NCI-H2171 (cell line): ENCODE measurements at places on chromosomes 2 and 18.

DNA sequence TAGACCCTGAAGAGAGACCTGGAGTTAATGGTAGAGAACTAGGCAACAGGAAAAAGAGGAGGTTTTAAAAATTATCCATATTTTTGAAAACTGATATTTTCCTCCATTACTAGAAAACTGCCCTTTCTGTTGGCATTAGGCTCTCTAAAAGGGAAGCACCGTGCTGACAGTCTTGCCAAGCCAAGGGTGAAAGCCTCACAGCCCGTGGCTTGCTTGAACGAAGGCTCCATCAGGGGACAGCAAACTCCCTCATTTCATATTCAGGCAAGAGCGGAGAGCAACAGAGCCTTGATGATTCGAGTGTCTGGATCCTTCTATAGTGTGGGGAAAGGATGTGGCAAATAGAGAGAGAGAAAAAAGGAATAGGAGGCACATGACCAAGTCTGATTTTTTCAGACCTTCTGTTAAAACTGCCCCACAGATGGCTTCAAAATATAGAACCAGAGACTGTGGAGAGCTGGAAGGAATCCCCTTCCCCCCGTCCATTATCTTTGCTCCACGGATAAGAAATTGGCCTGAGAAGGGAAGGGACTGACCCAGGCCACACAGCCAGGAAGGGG, 67.0 kb downstream of the CACNB4 start:
- DNase-seq = no peak

GRCh38 chr2:14903709-14904374, 271.3 kb downstream of the LRATD1 start:
- DNase-seq = no peak

DNA sequence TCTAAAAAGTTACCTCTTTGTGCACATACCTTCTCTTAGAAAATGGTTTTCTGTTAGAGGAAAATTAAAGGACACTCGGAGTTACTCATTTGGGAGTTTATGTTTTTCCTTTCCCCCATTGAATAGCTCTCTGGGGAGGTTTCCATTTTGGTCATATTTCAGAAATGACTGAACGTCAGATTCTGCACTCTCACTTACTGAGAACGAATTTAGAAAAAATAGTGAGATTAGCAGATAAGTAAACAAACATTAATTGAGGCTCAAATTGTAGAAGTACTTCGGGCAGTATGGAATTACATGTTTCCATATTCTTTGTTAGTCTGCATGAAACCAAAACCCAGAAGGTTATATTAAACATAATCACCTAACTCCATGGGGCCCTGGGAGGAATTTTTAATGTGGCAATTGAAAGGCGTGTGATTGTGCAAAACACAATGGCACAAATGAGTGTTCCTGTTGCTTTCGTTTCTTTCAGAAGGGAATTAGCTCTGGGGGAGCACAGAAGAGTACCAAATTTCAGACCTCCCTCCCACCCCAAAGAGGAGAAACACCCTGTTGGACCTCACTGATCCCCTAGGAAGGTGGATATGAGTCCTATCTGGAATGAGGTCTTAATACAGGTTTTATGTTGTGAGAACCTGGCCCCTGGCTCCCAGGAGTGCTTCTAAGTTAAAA, 212.3 kb downstream of the BCL2 start:
- no peak for DNase-seq

- DNase-seq = no peak
Measured at GRCh38 chr2:240425697-240426096, 9.8 kb upstream of the GPC1 start.

DNA sequence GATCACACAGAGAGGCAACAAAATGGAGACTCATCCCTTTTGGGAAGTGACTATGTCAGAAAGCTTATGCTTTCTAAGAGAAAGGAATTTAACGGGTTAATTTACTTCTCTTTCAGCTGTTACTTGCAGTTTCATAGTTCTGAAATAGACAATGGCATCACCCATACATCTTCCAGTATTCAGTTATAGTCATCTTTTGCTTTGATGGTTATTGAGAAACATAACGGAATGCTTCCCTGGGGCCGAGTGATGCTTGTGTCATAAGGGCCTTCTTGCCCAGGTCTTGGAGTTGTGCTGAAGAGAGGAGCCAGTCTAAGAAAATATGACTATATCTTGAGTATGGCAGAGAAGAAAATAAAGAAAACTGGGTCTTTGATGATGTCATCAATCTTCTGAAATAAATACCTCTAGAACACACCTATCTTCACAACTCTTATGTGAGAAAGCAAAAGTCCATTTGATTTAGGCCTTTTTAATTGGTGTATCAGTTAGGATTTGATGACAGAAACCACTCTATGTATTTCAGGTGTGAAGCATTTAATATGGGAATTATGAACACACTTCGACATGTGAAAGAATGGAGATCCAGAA, 328.2 kb downstream of the LRRTM4 start:
- DNase-seq = no peak

- no peak for DNase-seq
Measured at GRCh38 chr2:175648577-175649063, 353.4 kb downstream of the LNPK start.

GRCh38 chr2:106078096-106078495, 116.0 kb downstream of the UXS1 start:
- no peak for DNase-seq

DNA sequence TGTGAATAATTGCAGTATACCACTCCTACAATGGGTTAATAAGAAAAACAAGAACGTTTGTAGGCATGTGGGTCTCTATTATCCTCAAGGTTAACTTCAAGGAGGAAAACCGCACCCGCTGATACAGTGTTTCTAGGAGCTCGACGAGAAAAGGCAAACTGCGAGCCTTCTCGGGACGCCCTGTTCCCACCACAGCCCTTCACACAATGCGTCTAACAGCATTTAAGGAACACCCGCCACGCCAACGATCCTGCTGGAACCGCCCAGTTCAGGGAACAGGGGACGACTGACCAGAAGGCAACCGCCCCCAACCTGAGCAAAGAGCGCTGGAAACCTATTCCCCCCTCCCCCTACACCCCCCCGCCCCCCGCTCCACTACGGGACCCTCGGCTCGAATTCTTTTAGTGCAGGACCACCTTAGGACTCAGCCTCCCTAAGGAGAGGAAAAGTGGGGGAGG, 710 bp upstream of the TMSB10 start:
- no peak for DNase-seq

GRCh38 chr18:77658299-77658662, 408.6 kb downstream of the GALR1 start:
- no peak for DNase-seq

DNA sequence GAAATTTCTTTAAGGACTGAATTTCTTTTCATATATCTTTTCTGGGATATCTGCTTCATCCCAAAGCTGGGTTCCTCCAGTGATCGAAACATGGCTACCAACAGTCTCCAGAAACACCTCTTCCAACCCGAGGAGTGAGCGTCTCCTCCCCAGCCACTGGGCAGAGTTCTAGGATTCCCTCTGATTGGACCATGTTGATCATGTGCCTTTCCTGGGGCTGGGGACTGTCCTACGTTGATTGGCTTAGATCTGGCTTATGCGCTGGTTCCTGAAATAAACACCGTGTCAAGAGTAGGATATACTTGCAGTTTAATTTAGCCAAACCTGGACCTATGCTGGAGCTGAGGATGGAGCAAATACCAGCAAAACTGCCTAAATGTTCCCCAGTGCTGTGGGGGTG, 55.5 kb upstream of the SLC16A14 start:
- DNase-seq = no peak

- DNase-seq = no peak
Measured at GRCh38 chr2:156505696-156506095, 69.5 kb downstream of the GPD2 start.

DNA sequence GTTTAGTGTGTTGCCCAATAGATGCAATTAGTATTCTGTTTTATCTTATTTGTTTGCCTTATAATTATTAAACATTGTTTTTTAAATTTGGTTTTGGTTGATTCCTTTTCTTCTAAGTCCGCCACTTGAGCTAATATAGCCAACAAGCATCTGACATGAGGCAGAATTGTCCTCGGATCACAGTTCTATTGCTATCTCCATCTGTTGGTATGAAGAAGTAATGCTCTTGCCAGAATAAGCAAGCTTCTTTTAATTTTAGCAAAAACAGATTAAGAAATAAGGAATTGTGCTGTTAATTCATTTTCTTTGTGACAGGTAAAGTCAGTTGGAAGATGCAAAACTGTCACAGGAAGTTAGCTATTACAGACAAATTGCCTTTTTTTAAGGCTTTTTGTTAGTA, 54.3 kb downstream of the R3HDM1 start:
- DNase-seq = no peak

DNA sequence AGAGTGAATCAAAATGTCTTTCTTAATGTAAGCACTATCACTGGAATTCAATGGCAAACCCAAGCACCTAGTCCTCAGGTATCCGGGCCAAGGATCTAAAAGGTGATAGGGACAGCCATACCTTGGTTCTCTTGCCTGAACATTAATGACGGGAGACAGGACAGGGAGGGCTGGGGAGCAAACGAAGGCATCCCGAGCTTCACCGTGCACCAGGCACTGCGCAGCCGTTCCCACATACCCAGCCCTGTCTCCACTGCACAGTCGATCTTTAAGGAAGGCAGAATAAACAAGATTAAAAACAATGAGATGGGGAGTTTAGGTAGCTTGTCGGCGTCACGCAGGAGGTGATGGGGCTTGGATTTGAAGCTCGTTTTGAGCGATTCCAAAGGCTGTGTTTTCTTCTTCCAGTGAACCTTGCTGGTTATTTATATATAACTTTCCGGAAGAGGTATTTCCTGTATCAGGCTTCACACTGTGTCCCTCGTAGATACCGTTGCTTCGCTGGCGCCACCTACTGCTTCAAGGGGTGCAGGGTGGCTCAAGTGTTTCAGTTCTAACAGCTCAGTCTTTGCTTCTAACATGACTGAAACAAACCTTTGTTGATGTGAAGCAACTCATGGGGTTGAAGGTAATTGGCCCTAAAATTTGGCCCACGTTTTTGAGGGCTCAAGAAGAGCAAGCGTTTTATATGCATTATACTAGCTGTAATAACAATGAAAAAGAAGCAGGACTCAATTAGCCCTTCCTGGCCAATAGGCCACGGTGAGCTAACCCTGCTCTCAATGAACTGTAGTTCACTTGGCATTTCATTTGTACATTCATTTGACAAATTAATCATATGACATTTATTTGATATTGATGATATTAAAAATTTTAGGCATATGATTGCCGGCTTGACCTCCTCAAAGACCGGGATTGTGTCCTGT, 77.4 kb downstream of the DCDC2C start:
- peak; percentile 9 for DNase-seq

- DNase-seq = no peak
Measured at GRCh38 chr18:73758446-73758845, 389.2 kb downstream of the FBXO15 start.

DNA sequence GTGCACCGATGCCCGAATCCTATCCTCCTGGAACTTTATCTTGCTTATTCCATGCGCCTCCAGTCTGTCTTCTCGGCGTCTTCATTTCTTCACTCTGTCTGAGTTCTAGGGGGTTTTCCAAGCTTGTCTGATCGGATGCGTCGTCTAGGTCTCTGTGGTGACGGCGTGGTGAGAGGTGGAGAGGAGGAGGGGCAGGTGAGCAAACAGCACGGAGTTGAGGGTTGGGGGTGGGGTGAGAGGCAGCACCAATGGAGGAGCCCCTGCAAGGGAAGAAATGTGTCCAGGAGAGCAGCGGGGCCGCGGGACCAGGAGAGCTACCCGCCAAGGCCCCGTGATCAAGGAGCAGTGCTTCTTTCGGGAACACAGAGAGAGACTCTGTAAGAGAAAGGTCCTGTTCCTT, 131.3 kb upstream of the TWIST2 start:
- DNase-seq = no peak

DNA sequence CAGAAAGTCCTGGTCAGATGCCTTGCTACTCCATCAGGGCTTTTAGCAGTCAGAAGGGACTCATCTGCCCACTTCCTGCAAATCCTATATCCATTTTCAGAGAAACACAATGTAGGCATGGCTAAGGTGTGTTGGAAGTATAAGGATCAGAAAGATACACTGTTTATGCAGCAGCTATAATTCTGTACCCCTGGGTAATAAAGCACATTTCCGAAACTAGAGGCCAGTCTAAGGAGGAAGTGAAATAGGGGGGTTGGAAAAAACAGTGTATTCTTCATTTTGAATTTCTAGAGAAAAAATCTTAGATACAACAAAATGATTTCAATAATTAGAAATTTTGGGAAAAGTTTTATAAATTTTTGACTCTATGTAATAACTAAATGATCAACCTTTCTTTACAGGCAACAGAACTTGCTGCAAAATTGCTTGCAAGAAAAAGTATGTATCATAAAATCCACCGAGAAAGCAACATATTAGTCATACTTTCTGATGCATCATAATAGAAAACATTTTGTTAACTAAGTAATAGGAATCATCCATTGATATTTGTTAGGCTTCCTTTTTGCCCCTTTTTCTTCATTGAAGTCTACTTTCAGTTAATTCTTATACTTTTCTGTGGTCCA, 47.4 kb downstream of the FSIP2 start:
- DNase-seq = no peak

- no peak for DNase-seq
Measured at GRCh38 chr2:101256316-101256715, 3.6 kb downstream of the CNOT11 start.
